Neural progenitor cell (in vitro differentiated cells): ENCODE measurements at places on chromosomes 2 and 18. TPM values are rescaled to one million over a fixed set of nuclear protein-coding genes. Genes with fewer than 3 reads are reported as not detected.

EVX2 gene
- not detected in 2 replicates for total RNA-seq

RAB6C gene
- total RNA-seq: 0.07 TPM in 1 of 2 replicates, not detected in the other

GGCX gene
- total RNA-seq: 29.7 and 41.7 TPM in 2 replicates

DNA sequence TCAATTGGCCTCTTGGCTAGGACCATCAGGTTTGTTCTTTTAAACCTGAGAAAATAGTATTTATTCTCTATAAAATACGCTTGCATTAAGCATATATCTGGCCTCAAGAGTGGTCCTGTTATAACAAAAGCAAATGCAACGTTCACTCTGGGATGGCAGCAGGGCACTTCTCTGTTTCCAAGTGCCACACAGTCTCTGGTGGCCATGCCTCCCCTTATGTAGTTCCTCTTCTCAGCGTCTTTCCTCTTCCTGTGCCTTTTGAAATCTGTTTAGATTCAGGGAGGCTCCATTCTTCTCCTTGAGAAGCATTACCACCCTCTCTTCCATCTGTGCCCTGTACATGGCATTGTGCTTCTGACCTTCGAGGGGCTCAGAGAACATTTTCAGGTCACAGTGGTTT, 51.9 kb downstream of the TSHZ1 start:
- no peak overlapping the region for H3K4me3 ChIP-seq
- H3K27ac ChIP-seq: no peak overlapping the region
- no peaks in the 10 kb centered on the region for H3K36me3 ChIP-seq
- no peak for DNase-seq
- no peaks in the 10 kb centered on the region for H3K4me1 ChIP-seq

DNA sequence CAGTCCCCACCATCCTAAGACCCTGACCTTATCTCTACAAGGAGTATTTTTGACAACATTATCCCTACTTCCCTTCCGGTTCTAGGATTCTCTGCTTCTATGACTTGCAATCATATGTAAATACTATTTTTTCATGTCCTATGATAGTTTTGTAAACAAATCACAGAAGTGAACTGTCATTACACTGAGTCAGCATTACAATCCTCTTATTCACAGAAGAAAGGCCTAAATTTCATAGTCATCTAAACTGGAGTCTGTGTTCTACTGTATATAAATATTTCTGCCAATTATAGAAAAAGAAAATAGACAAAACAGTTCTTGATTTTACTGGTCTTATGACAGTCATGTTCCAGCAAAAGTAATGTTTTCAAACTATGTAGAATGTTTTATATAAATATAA, 265.1 kb downstream of the NCKAP5 start:
- no peak for DNase-seq
- H3K4me3 ChIP-seq: no peak overlapping the region
- H3K36me3 ChIP-seq: no peaks in the 10 kb centered on the region

- no peaks in the 10 kb centered on the region for H3K27me3 ChIP-seq
- H3K4me3 ChIP-seq: no peak overlapping the region
- no peak overlapping the region for H3K27ac ChIP-seq
- DNase-seq: peak; percentile 48
- no peaks in the 10 kb centered on the region for H3K36me3 ChIP-seq
These were observed 109.9 kb downstream of the SLC4A3 start for GRCh38 chr2:219737270-219737691.

DNA sequence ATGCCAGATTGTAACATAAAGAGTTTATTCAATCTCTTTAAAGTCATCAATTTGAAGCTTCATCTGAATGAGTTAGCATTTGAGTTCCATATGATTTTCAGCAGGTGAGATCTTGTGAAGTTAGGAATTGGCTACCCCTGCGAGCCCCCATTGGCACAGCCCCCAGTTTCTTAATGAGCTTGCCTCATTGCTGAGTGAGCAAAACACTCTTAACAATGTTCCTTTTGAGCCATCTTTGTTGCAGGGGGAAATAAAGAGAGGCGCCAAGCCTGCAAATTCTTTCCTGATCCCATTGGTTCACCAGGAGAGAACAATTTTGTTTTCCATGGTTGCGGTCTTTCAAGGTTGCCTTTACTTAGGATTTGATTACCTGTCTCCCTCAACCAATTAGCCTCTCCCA, 18.7 kb downstream of the DPP10 start:
- H3K36me3 ChIP-seq: no peaks in the 10 kb centered on the region
- DNase-seq: peak; percentile 12

DNA sequence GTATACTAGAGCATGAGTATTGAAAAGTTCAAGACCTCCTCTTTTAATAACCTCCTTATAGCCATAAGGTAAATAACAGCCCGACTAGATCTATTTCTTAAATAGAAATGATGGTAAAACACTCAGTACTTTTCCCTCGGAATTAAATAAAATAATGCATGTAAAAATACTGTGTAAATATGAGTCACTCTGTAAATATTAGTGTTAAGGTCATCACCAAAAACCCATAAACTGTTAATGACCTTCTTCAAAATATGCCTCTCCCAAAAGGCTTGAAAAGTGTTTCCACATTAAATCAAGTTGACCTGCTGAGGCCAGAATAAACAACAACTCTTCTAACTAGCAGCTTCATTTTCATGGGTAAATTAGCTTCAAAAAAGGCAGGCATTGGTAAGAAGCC, 25.3 kb upstream of the BZW1 start:
- DNase-seq: no peak
- no peak overlapping the region for H3K4me3 ChIP-seq
- peaks cover 7% of the 10 kb centered on the region for H3K4me1 ChIP-seq
- H3K27me3 ChIP-seq: no peaks in the 10 kb centered on the region
- no peaks in the 10 kb centered on the region for H3K36me3 ChIP-seq

GRCh38 chr2:45982096-45982495, 315.1 kb upstream of the EPAS1 start:
- no peak overlapping the region for H3K27ac ChIP-seq
- no peak for DNase-seq
- no peak overlapping the region for H3K4me3 ChIP-seq
- no peaks in the 10 kb centered on the region for H3K27me3 ChIP-seq

DNA sequence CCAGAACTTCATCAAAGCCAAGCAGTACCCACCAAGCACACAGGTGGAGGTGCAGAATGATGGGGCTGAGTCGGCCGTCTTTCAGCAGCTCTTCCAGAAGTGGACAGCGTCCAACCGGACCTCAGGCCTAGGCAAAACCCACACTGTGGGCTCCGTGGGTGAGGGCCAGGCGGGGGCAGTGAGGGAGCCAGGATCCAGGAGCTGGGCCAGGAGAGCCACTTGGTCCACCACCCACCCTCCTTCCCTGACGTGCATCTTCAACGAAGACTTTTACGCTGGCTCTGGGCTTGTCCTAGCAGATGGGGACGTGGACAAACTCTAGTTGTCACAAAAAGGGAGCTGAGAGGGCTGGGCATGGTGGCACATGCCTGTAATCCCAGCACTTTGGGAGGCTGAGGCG, 11.8 kb downstream of the VIL1 start:
- DNase-seq: no peak
- no peak overlapping the region for H3K4me3 ChIP-seq
- no peak overlapping the region for H3K27ac ChIP-seq
- no peaks in the 10 kb centered on the region for H3K36me3 ChIP-seq

GRCh38 chr2:52611759-52612158, 1155.8 kb upstream of the CHAC2 start:
- H3K27me3 ChIP-seq: no peaks in the 10 kb centered on the region
- no peak overlapping the region for H3K4me3 ChIP-seq
- no peak for DNase-seq
- peaks cover 8% of the 10 kb centered on the region for H3K4me1 ChIP-seq

- no peaks in the 10 kb centered on the region for H3K36me3 ChIP-seq
- DNase-seq: peak; percentile 41
- no peak overlapping the region for H3K27ac ChIP-seq
- H3K4me1 ChIP-seq: peaks cover 33% of the 10 kb centered on the region
- no peak overlapping the region for H3K4me3 ChIP-seq
These were observed 6.9 kb upstream of the POU3F3 start for GRCh38 chr2:104846786-104847585.

DNA sequence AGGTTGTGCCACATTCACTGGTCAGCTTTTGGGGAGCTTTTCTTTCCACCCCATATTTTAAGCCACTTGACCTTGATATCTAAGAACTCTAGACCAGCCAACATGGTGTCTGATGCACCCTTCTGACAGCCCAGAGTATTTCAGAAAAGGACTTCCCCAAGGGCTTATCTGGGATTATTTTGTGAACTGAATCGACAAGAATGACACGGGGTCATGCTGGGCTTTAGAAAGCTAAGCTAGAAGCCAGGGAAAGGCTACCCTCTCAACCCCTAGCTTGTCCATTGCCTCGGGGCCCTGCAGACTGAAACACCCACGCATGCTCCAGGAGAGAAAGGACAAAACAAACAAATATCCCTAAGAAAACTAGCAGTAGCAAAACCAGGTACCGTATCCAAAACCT, 16.0 kb downstream of the SLC4A5 start:
- no peaks in the 10 kb centered on the region for H3K36me3 ChIP-seq
- no peaks in the 10 kb centered on the region for H3K27me3 ChIP-seq
- no peak overlapping the region for H3K27ac ChIP-seq
- DNase-seq: peak; percentile 56

DNA sequence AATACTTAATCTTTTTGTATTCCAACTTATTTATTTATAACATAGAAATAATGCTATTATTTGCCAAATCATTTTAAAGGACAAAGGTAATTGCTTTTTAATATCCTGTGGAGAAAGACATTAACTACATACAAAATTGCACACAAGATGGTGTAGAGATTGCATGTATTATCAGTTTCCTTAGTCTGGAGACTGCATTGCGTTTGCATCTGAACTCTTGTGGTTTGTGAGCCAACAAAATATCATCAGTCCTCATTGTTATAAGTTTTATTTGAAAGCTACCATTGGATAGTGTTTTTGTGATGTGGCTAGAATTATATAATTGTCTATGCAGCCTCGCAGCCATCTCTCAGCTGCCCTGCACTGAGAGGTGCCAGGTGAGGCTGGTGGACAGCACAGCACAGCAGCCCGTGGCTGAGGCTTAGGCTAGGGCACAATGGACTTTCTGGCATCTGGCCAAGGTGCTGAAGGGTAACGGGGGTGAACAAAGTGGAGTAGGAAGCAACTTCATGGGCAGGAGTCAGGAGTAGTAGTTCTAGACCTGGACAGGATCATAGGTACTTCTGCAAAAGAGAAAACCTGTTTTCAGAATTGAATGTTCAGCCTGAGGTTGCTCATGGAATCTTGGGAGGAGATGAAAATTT, 15.1 kb downstream of the RASGRP3 start:
- no peaks in the 10 kb centered on the region for H3K4me1 ChIP-seq
- DNase-seq: peak; percentile 54
- no peaks in the 10 kb centered on the region for H3K27me3 ChIP-seq
- H3K36me3 ChIP-seq: no peaks in the 10 kb centered on the region
- no peak overlapping the region for H3K27ac ChIP-seq

DNA sequence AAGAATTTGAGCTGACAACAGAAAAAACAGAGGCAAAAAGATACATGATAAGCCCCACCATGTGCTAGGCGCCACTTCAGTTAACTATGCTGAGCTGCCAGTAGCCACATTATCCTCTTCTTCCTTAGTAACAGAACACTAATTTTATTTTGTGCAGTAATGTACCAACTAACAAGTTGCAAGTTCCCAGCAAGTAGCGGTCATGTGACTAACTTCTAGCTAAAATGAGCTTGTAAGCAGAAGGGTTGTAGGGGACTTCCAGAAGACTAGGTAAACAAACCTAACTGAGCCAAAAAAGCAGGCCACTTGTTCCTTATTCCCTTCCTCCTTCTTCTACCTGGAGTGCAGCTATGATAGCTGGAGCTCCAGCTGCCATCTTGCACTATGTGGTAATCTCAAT, 75.5 kb downstream of the DTNB start:
- no peaks in the 10 kb centered on the region for H3K4me1 ChIP-seq
- H3K27me3 ChIP-seq: no peaks in the 10 kb centered on the region
- H3K4me3 ChIP-seq: no peak overlapping the region
- no peaks in the 10 kb centered on the region for H3K36me3 ChIP-seq

GRCh38 chr2:127541809-127542208, 6.3 kb downstream of the MYO7B start:
- no peaks in the 10 kb centered on the region for H3K36me3 ChIP-seq
- H3K27me3 ChIP-seq: peaks cover 5% of the 10 kb centered on the region
- no peak for DNase-seq
- H3K4me1 ChIP-seq: peaks cover 2% of the 10 kb centered on the region
- H3K27ac ChIP-seq: no peak overlapping the region

GRCh38 chr2:225399504-225399903, at the start of gene NYAP2:
Gene NYAP2, plus strand, starts transcription at chr2:225399710. Its CDS starts 9,171 bp downstream, at chr2:225408881.
- no peaks in the 10 kb centered on the region for H3K36me3 ChIP-seq
- DNase-seq: peak; percentile 16
- H3K27ac ChIP-seq: no peak within 1 kb of the TSS
- H3K27me3 ChIP-seq: no peaks in the 10 kb centered on the region
- H3K4me3 ChIP-seq: no peak within 1 kb of the TSS
